ENCODE measurements at places on chromosomes 6 and 20.

DNA sequence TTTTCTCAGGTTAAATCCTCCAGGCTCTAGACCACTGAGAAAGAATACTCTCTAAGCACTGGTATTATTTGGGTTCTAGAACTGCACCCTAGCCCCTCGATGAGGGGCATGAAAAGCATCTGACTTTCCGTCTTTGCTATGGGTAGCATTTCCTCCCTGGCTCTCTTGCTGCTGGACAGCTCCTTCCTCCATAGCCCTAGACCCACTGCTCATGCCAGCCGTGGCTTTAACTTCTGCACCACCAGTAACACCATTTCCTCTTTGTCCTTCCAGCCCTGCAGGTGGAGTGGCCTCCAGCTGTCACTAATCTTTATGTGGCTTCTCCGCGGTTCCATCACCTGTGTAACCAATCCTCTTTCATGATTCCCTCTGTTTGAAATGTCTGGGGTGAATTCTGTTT, 194.9 kb downstream of the SCP2D1 start:
- no peak for DNase-seq

DNA sequence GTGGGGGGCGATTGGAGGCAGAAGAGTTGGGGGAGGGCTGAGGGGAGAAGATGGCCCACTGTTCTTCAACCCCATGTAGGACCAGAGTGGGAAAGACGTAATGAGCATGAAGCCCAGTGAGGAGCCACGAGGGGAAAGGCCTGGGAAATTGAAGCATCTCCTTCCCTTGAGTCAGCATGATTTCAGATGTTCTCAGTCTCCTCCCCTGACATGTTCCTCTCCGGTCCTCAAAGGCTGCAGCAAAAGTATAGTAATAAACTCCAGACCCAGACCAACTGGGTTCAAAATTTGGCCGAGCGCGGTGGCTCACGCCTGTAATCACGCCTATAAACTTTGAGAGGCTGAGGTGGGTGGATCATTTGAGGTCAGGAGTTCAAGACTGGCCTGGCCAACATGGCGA, 1.9 kb upstream of the NFKBIE start:
- DNase-seq = no peak

DNA sequence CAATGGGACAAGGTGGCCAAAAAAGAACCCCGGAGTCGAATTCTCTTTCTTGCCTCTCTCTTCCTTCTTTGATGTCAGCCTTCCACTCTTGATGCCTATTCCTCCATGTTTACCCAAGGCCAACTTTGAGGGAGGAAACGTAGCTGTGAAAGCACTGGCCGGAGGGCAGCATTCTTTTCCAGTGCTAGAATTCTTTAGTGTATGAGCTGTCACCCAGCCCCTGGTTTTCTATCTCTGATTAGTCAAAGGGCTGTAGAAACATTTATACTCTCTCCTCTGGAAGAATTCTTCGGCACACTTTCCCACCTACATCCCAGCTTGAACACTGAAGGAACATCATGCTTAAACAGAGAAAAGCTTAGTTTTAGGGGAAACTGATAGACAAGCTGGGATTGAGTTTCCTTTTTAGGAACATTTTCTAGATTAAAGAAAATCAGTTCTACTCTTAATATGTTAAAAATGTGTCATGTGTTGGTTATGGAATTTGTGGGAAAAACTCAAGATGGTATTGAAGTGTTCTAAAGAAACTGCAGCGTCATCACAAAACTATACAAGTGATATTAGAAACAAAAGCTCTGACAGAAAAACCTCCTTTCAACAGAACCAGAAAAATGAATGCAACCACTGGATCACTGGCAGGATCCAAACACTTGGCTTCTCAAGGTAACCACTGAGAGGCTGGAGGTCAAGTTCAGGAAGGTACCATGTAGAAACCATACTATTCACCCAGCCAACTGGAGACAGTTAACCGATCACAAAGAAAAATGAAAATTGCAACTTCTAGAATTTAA, 20.7 kb upstream of the UTRN start:
- DNase-seq = no peak

GRCh38 chr6:52849137-52849536, 8.5 kb upstream of the GSTA5 start:
- DNase-seq = no peak

DNA sequence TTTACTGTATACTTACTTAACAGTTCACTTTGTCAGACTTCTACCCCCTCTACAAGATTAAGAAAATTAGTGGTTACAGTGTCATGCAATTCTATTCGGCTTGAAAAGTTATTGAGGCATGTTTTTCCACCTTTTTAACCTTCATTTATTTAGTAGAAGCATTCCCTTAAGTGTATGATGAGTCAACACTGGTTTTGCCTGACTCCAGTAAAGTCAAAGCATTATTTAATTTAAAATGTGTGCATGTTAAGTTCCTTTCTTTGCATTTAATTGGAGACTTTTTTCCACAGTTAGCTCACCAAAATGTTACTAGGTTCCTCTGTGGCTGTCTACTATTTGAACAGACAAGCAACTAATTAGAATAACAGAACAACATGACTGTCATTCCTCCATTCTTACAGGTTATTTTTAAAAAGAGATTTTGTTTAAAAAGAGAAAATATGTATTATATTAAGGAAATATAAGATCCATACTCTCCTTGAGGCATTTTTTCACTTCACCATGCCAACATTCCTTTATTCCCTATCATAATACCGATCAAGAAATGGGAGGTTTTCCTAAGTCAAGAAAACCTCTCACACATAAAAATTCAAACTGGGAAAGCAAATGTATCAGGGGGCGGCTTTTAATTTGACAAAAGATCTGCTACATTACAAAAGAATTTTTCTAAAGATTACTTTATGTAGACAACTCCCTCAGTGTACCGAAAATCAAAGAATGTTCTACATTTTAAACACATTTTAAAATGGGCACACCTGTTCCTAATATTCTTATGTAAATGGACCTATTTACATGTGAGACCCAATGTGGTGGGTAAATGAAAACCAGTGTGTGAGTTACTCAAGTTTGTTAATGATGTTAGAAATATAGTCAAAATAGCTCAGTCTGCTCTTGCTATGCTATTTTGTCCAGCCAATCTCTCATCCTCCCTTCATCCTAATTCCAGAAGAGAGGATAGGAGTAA, 361.2 kb downstream of the UTRN start:
- DNase-seq = no peak

- no peak for DNase-seq
Observed at GRCh38 chr6:38112181-38112580, 292.7 kb downstream of the ZFAND3 start.

- no peak for DNase-seq
Observed at GRCh38 chr6:114288701-114289495, 53.9 kb downstream of the HS3ST5 start.

- no peak for DNase-seq
Observed at GRCh38 chr20:57866250-57867106, 156.7 kb upstream of the PMEPA1 start.

DNA sequence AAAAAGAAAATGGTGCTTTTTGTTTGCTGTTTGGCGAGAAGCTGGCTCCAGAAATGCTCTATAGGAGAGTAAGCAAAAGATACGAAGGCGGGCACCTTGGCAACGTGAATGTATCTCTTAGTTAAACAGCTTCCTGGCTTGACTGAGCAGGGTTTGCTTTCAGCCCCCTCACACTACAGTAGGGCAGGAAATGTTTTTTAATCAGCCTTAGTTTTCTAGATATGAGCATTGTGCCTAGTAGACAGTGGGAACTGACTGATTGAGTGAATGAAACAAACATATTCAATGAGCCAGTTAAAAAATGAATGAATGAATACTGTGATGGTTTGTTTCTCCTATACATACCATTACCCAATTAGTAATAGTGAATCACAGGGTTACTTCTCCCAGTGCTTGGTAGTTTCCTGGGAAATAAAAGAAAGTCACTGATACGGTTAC, 19.9 kb downstream of the CAP2 start:
- DNase-seq = no peak

GRCh38 chr6:124036384-124036783, 232.7 kb downstream of the NKAIN2 start:
- DNase-seq = no peak

All from DMS153 (cell line).